Hypothalamus (tissue), 51 donors: ENCODE measurements at places on chromosomes 7 and 10.

GRCh38 chr10:82980321-82980720 is 1105.3 kb downstream of the NRG3 start:
- no peak for DNase-seq

GRCh38 chr7:27165089-27165995 is at the start of gene HOXA9:
Gene HOXA9, minus strand, starts transcription at chr7:27165537. Its CDS starts 80 bp downstream, at chr7:27165457.
- DNase-seq, result no peak

- no peak for DNase-seq
Measured at GRCh38 chr10:52312942-52313255, 1.2 kb upstream of the DKK1 start.

DNA sequence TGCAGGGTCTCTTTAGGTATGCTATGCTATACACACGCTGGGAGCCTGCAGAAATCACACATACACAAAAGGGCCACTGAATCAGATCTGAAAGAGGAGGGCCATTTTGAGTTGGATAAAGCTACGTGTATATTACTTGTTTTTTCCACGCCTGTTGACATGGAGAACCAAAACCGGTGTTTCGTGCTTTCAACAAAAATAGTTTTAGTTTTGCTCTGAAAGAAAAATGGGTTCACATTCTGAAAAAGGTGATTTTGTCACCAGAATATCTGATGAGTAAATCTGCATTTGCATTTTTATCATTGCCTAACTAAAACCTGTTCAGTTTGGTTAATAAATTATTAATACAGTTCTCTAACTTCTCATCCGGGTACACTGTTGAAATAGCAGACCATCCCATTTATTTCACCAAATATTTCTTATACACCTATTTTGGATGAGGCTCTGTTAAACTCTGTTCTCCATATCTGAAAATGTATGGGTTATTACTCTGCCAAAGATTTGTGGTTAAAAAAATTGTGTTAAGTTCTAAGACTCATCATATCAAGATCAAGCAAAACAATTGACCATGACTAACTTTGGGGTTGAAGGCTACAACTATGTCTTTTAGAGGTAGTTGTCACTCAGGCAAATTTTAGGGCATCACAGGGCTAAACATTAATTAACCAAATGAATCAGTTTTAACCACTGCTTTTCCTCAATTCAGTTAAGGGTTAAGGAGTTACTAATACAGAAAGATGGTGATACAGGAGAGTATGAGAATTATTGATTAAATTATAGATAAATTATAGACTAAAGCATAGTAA is 101.2 kb upstream of the RPA3 start:
- DNase-seq, result no peak

DNA sequence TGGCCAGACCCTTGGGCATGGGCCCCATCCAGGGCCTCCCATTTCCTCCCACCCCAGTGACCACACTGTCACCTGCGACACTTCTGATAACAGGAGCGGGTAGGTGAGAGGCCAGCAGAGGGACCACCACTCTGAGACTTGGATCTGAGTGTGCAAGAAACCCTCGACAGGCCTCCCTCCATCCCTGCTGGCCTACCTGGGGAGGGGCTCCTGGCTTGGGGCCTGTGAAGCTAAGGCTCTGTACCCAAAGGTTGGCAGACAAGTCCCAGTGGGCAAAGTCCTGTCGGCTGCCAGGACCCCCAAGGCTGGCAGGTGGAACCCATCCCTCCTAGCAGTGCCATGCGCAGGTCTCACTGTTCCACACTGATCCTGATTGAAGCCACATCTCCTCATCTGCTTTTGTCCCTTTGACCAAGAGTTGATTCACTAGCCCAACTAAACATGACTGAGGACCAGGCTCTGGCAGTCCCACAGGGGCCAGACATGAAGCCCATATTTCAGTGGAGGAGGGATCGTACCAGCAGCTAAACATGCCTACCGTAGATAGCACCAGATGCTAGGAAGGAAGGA is 1.2 kb upstream of the PGAM2 start:
- DNase-seq, result no peak

DNA sequence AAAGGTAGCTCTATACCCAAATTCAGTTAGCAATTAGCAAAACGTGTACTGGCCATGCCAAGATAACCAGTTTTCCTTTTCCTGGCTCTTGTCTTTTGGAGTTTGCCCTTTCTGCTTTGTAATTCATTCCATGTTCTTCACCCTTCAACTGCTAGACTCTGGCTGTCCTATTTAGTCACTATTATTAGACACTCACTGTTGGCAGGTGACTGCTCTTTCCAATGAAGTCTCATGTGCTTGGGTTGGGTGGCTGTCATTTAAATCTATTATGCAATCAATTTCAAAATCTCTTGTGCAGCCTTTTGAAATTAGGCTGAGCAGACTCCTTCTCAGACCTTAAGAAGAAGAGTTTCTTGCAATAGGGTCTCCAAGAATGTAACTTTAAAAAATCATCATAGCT is 266.5 kb downstream of the GPR158 start:
- DNase-seq, result no peak

GRCh38 chr10:12476656-12477055 is 127.3 kb downstream of the CAMK1D start:
- no peak for DNase-seq

DNA sequence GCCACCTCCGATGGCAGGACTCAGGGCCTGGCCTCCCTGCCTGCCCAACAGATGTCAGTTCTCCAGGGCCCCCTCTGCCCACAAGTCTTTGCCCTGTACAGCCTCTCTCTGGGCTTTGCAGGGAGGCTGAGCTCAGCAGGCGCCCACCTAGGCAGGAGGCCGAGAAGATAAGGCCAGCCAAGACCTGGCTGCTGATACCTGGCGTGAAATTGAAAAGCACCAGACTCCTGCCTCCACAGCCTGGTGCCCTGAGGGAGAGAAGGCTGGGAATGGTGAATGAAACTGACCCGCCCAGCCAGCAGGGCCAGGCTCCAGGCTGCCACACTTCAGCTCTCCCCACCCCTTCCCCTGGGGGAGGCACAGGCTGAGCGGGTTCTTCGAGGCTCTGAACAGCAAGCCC is 145.8 kb downstream of the CDH23 start:
- DNase-seq, result no peak
